ENCODE measurements at places on chromosomes 12 and 14. TPM values are rescaled to one million over a fixed set of nuclear protein-coding genes. Genes with fewer than 3 reads are reported as not detected.

The DAO gene
- not detected for polyA plus RNA-seq

The KCNC2 gene
- not detected for polyA plus RNA-seq

The CLEC7A gene
- 3.3 TPM for polyA plus RNA-seq

The KRT80 gene
- 0.84 TPM for polyA plus RNA-seq

The C14orf39 gene
- polyA plus RNA-seq = 2.0 TPM

The SFSWAP gene
- 47.8 TPM for polyA plus RNA-seq

The BCAT1 gene
- 42.1 TPM for polyA plus RNA-seq

The GALNT8 gene
- polyA plus RNA-seq = 2.3 TPM
